ENCODE measurements at places on chromosomes 2 and 18.

DNA sequence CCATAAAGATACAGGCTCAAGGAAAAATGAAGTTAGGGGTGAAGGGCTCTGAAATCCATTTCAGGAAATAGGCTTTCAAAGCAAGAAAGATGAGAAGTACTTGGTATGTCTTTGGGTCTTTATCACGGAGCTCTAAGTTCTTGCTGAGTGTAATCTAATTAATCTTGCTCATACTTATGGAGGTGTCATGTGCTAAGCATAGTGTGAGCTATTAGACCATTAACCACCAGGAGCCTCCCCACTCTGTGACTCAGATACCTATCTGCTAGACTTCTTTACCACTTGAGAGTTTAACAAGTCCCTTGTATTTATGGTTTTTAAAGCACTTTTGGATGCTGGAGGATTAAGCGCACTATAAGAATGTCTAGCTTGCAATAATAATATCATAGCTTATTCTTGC is 678.7 kb downstream of the EPHA4 start:
- DNase-seq = no peak

DNA sequence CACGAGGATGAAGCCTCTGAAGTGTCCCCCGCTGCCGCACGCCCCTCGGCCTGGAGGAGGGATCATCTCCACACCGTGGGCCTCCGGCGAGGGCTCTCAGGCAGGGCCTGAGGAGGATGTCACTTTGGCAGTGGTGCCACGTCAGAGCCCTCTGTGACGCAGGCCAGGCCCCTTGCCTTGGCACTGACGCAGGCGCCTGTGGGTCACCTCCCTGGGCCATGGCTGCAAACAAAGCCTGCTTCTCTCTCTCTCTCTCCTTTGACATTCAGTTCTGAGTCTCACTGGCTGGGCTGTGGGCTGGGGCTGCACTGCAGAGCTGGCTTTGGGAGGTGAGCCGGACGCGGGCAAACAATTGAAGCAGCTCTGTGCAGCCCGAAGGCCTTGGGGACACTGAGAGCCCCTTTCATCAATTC is 273.7 kb downstream of the TWIST2 start:
- no peak for DNase-seq

- DNase-seq = no peak
Measured at GRCh38 chr2:98875746-98876145, 60.3 kb downstream of the CRACDL start.

- DNase-seq = no peak
Measured at GRCh38 chr2:9975328-9975727, 23.8 kb downstream of the GRHL1 start.

- no peak for DNase-seq
Measured at GRCh38 chr2:237096911-237097310, 11.2 kb downstream of the COPS8 start.

- no peak for DNase-seq
Measured at GRCh38 chr18:58638441-58638840, 9.6 kb upstream of the ALPK2 start.

DNA sequence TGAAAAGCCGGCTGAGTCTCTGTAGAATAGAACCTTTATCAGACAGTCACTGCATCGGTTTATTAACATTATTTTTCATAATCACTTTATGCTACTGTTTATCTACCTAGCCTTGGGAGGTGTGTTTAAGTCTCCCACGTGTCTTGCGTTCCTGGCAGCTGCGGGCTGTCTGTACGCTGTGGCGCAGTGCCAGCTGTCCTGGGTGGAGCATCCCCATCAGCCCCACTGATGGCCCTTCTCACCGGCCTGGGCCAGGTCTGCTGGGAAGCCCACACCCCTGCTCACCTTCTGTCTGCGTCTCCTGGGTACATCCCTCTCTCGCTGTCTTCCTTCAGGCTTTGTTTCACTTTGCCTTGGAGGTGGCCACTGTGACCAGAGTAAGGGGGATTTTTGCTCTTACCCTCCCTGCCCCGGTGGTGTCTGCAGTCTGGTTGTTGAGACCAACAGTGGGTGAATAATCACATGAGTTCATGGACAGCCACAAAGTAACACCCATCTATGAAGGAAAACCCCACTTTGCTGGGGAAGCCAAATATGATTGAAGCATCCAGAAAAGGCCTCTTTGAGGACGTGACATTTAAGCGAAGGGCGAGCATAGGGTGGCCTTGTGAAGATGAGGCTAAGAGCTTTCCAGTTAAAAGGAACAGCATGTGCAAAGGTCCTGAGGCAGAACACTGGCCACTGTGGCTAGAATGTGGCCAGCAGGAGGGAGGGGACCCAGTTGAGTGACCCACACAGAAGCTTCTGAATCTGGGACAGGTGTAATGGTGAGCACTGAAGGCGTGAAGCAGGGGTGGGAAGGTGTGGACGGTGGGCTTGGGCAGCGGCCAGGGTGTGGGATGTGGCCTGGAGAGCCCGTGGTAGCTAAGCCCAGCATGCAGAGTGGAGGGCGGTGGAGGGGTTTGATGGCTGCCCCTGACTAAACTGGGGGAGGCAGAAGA is 41.7 kb downstream of the RAMP1 start:
- no peak for DNase-seq

DNA sequence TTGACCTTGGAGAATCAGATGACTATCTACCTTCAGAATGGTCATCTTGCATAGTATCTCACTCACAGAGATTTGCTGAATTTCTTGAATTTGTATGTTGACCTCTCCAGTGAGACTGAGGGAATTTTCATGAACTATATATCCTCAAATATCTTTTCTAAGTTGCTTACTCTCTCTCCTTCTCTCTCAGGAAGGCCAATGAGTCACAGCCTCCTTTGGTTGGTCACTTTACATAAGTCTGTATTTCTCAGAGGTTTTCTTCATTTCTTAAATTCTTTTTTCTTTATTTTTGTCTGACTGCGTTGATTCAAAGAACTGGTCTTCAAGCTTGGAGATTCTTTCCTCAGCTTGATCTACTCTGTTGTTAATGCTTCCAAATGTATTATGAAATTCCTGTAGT is 51.7 kb downstream of the VIT start:
- no peak for DNase-seq

GRCh38 chr2:156841321-156841720 is 405.1 kb downstream of the GPD2 start:
- no peak for DNase-seq
